ENCODE measurements at places on chromosomes 6 and 20.

DNA sequence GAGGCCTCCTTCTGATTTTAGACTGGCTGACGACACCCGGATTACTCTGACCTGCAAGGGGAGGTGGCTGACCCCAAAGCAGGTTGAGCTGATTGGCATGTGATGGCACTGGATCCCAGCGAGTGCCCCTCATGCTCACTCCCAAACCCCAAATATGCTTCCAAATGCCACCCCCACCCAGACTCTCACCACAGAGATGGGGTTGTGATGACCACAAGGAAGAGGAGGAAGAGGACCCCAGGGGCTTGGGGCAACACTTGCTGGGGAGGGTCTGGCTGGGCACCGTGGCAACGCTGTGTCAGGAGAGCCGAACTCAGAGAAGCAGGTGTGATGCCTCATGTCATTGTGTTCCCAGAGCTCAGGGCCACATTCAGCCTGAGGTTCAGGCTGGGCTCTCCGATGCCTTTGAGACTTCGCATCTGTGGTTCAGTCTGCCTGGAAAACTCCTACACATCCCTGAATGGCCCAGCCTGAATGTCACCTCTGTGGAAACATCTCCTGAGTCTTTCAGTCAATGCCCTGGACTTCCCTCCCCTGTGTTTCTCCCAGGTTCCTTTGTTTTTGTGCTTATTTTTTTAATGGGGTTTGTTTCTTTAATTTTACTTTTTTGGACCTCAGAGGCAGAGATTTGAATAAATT lies 169.1 kb upstream of the PMEPA1 start:
- no peak for DNase-seq

DNA sequence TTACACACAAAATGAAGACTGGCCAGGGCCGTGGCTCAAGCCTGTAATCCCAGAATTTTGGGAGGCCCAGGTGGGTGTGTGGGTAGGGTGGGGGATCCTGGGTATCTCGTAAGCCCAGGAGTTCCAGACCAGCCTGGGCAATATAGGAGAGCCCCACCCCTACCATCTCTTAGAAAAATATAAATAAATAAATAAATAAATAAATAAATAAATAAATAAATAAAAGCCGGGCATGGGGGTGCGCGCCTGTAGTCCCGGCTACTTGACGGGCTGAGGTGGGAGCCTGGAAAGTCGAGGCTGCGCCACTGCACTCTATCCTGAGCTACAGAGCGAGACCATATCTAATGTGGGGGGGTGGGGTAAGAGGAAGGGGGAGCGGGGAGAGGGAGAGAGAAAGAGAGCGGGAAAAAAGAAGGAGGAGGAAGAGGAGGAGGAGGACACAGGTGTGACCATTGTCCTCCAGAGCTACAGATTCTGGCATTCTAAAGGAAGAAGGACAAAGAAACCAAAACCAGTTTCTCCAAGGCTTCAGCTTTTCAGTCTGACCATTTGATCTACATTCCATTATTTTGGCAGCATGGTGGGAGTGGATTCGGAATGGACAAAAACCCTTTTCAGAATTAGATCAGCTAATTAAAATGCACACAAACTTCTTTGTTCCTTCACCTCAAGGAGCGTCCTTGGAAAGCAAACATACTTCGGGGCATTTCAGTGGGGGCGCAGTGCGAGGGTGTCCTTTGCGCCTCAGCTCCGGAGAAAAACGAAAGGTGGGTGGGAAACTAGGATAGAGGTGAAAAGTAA lies 577 bp upstream of the C6orf141 start:
- DNase-seq, result no peak

GRCh38 chr6:13735031-13735430 lies 23.4 kb upstream of the RANBP9 start:
- DNase-seq, result no peak

DNA sequence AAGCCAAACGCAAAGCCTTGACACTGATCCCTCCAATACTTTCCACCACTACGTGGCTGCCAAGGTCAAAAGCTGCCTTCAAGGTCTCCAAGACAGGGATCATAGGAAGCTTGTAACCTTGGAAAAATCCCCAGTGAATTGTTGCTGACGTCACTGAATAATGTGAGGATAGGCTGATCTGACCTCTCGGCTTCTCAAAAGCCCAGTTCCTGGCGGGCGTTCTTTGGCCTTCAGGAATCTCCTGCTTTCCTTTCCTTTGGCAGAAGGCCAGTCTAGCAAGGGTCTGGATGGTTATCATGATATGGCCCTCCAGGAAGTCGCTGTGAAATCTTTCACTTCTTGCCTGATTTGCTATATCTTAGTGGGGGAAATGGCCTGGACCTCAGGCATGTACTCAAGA lies 61.4 kb upstream of the TNFAIP3 start:
- no peak for DNase-seq

- no peak for DNase-seq
These were observed 48.1 kb upstream of the NAA20 start for GRCh38 chr20:19969106-19969505.

- no peak for DNase-seq
These were observed 95.5 kb downstream of the NCR2 start for GRCh38 chr6:41430875-41431274.

DNA sequence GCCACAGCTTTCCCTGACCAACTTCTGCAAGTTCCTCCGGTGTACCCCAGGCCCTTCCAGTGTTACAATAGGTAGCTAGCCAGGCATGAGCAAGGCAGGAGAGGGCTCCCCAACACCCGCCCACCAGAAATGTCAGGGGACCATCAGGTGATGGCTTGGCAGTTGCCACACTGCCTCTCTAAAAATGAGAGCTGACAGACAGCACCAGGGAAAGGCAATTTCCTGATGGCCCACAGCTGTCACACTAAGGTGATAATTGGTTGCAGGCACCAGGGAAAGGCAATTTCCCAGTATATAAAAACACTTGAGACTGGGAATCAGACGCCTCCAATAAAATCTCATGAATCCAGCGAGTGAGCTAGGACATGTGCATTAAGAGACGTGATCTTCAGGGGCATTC lies 49.9 kb downstream of the PXDC1 start:
- no peak for DNase-seq

DNA sequence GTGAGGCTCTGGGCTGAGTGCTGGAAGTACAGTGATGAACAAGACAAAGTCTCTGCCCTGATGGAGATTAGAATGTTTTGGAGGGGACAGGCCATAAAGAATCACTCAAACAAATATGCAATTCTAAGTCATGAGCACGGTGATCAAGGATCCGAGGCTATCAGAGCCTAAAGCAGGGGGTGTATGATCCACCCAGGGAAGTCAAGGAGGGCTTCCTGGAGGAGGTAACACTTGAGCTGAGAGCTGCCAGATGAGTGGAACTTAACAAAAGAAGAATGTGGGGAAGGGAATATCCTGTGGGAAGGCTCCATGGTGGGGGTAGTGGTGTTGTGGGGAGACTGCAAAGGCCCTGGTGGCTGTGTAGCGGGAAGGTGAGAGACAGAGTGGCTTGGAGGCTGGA lies 12.2 kb downstream of the BPIFB4 start:
- no peak for DNase-seq

DNA sequence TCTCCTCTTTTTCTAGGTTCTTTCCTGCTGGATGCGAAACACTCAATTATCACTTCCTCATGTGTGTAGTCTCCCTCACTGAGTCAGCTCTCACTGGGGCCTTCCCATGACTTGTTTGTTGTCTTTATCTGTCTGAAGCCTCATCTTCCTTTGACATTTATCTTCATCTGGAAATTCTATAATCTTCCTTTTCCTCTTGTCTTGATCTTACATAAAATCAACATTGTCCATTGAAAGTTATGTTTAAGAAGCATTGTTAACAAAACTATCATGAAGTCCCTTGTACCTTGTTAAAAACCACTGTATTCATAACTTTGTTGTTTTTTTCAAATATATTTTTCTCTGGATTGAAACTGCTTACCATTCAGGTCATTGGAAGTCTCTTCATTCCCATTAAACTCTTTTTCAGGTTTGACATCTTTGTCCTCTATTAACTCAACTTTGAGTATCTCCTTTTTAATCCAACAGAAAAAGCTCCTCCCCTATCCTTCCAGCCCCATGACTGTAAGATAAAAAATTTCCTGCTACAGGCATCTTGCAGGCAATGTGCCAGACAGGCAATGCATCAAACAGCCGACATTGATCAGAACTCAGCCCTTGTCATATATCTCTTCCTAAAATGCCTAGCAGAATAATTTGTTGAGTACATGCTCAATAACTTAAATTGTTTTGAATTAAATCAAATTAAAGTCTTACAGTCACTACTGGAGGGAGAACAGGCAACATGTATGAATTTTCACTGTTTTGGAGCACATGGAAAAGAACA lies 34.8 kb downstream of the MYLIP start:
- DNase-seq, result no peak

- no peak for DNase-seq
These were observed 89.9 kb downstream of the CARMIL1 start for GRCh38 chr6:25369036-25369432.

GRCh38 chr6:110681543-110682459 lies 133.5 kb downstream of the CDK19 start:
- no peak for DNase-seq

DNA sequence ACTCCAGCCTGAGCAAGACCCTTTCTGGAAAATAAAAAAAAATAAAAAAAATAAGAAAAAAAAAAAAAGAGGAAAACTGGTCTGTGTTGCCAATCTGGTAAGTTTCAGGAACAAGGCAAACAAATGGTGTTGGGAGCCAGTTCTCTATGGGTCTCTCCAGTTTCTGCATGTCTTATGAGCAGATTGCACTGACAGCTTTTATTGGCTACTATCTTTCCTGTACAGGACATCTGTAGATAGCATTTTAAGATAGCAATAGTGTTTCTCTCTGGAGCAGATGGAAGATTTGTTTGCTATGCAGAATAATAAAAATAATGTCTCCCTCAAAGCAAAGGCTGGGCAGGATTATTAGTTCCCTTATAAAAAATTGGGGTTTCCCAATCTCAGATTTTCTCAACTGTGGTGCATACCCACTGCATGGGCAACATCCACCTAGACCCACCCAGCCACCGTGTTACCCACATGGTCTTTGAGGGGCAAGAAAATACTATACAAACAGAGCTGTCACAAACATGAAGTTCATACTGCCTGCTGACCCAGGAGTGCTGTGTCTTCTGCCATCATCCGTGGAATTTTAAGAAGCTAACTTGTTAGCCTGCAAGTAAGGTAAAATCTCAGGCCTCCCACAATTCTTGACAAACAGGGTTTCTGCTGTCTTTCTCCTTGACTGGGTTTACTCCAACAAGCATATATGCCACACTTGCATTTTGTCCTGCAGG lies 9.5 kb downstream of the GMDS start:
- no peak for DNase-seq

GRCh38 chr6:118218156-118218555 lies 311.1 kb downstream of the SLC35F1 start:
- no peak for DNase-seq

DNA sequence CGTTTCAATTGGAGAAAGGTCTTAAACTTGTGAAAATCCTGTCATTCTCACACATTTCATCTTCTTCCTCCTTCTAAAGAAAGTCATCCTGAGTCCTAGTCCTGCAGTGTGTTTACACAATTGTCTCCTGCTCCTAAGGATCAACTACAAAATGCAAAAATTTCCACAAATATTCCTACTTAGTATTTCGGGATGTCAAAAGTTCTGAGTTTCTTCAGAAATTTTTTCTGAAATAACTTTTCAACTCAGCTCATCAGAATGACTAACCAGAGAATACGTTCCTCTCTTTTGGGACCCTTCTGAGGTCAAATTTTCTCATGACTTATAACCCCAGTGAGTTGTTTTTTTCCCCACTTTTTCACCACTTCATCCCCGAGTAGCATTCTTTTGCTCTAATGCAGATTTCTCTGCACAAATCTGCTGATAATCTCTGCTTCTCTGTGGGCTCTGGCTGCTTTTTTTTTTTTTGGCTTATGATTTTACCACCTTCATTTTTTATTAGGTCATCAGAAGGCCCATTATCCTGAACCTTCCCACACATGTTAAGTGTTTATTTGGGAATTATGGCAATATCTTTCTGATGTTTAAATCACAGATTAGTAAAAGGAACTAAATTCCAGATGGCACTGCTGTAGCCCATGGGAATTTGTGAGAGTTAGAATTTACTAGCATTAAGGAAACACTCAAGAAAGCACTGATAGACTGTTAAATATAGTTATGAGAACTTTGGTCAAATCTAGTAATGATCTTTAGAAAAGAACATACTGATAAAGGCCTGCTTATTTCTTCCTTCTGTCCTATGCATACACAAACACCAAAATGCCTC lies 41.4 kb downstream of the MAP3K5 start:
- DNase-seq, result no peak

DNA sequence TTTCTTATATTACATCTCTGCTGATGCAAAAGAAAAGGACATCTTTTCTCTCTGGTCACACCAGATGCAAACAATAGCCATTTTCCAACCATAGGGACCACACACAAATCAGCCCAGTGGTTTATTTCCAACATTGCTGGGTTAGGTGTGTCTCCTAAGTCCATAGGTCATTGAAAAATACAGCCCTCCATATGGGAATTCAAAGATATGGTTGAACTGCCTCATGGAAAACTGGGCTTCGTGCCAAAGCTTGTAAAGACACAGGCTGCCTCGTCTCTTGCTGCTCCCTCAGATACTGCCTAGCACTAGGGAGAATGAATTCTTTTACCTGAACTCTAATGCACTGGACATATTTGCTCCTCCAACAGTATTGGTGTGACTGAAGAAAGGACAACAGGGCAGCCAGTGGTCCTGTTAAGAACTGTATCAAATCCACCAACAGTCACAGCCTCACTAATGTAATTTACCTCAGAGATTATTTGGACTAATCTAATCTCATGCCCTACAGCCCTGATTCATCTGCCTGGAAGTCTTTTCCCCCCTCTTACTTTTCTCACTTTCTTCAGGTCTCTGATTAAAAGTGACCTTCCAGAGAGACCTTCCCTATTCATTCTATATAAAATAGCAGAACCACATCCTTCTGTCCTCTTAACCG lies 48.3 kb upstream of the TBC1D32 start:
- no peak for DNase-seq

DNA sequence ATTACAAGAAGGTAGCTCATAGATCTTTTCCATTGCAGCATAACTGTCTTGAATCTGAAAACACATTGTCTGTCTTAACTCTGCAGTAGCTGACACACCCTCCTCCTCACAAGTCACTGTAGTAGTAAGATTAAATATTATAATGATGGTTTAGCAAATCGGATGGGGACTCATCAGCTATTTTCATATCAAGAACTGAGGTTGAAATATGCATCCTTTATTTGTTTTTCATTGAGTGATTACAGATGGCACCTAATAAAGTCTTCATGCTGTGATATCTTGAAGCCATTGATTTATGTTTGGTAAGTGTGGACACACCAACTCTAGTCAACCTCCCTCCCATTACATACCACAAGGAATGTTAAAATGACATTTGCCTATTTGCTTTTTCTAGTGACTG lies 267.4 kb upstream of the TAB2 start:
- DNase-seq, result no peak
